ENCODE measurements at places on chromosomes 5 and 9.

GRCh38 chr5:118095115-118095514 lies 893.2 kb downstream of the DTWD2 start:
- DNase-seq, result no peak

GRCh38 chr5:137693307-137693950 lies 42.5 kb downstream of the KLHL3 start:
- no peak for DNase-seq

GRCh38 chr5:75716715-75717081 lies 539 bp downstream of the POC5 start:
- no peak for DNase-seq

DNA sequence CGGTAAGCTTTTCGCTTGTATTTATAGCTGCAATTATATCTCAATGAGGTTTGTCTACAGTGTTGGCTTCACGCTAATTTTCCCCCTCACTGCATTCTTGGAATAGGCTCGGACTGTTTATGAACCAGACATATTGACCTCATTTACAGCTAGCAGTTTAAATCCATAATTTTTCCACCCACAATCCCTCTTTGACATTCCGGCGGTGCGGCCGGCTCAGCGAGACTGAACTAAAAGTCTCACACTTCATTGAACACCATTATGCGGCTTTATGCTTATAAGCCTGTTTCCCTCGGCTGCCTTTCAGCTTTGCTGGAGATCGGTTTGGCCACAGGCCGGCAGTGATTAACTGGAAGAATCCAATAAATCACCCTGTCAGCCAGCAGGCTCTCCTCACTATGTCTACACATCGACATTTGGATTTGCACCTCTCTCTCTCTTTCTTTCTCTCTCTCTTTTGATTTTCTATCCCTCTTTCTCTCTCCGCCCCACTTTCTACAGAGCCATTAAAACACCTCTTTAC lies 315.0 kb upstream of the TLE4 start:
- DNase-seq, result no peak

DNA sequence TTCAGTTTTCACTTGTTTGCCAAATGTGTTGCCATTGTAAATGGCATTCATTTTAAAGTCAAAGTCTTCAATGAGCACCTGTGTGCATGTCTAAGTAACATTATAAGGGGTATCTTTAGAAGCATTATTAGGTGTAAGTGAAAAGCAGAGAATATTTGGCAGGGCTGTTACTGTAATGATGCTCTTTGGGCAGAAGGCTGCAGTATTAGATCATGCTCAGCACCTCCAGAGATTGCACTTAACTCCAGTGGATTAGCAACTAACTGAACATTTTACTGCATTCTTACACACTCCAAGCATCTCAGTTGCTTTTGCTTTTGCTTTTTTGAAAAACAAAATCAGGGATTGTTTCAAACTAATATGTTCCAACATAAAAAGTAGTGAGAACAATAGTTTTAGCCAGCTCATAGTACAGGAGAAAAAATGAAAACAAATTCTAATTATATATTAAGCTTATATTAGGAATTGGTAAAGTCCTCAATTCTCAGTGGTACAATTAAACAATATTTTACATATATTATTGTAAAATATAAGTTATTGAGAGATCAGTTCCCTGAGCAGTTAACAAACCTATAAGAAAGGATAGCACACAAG lies 1740.9 kb upstream of the CDH9 start:
- no peak for DNase-seq

DNA sequence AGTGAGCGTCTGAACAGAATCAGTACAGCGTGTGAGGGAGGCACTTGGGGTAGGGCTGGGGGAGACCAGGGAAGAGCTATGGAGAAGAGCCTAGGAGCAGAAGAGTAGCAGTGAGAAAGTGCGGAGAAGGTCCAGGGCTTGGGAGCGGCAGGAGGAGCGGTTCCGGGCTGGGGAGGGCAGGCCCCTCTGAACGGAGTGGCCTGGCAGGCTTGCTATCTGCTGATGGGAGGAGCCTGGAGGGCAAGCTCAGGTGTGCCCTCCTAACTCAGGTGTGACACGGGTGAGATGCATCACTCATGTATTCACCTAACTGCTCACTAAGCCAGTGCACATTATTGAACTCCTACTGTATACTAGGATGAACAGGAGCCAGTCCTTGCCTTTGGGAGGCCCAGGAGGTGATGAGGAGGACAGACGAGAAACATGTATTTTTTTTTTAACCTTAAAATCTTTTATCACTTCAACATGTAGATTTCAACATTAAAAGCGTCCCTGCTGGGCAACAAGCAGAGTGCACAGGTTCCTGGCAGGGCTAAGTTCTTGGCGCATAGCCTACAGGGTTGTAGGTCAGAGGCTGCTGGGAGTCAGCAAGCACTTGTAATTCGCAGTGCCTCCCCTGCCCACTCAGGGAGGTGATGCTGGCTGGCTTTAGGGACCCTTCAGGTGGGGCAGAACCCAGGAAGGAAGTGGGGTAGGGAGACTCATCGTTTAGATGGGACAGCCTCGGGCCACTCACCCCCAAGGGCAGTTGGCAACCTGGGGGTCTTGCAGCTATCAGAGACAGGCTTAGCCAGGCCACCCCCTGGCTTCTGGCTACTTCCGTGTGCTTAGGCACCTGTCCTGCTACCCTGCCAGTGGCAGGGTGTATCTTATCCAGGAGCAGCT lies 55.5 kb downstream of the TMOD1 start:
- no peak for DNase-seq

- no peak for DNase-seq
Observed at GRCh38 chr9:132997591-132997990, 19.1 kb downstream of the GFI1B start.

DNA sequence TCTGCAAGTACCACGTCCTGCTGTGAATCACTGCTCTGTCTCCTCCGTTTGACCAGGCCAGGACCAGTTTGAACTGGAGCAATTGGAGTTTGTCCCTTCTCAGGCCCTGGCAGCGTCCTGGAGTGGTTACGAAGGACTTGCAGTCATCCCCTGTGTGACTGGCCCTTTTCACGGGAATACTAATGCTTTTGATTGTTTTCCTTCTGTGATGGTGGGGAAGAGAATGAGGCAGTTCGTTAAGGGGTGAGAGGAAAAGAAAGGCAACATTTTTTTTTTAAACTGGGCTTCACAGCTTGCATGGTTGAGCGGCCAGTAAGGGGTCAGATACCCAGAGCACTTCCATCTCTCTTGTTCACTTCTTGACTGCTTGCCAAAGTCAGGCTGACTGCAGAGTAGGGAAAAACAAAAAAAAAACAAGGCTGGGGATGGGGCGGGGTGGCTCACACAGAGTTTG lies 153.5 kb upstream of the STK32A start:
- no peak for DNase-seq

DNA sequence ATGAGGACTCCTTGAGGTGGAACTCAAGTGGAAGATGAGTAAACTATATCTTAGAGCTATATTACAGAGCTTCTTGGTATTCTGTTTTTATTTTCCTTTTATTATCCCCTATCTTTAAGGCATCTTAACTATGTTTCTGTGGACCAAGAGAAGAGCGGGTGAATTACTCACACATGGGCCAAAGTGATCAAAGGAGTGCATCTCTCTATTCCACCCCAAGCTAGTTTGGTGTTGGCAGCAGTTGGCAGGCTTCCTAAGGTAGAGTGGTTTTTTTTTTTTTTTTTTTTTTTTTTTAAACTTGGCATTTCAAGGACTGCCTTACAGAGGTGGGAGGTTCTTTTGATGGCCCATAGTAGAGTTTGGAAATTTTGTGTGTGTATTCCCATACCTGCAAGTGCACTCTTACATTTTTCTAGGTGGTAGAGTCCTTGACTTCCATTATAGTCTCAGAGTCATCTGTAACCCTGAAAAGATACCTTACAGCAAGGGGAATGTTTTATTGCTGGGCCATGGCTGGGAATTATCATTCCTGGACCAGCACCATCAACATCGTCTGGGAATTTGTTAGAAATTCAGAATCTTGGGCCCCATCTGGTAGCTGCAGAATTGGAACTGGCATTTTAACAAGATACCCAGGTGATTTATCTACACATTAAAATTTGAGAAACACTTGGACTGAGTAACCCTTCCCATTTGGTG lies 51.0 kb downstream of the ARHGAP26 start:
- no peak for DNase-seq

DNA sequence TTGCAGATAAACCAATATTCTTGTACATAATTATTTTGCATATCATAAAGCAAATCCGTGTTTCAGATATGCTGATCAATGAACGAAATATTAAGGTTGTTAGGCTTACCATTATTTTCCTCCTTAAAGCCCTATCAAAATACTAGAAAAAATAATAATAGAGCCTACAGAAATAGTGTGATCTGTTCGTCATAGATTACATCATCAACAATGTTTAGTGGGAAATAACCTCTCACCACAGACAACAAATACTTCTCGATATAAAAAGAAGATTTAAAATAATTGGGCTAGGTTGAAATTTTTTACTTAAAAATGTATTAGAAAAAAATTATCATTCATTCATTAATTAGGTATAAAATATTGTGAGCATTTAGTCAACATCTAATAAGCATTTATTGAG lies 71.0 kb upstream of the ADCY2 start:
- DNase-seq, result no peak

DNA sequence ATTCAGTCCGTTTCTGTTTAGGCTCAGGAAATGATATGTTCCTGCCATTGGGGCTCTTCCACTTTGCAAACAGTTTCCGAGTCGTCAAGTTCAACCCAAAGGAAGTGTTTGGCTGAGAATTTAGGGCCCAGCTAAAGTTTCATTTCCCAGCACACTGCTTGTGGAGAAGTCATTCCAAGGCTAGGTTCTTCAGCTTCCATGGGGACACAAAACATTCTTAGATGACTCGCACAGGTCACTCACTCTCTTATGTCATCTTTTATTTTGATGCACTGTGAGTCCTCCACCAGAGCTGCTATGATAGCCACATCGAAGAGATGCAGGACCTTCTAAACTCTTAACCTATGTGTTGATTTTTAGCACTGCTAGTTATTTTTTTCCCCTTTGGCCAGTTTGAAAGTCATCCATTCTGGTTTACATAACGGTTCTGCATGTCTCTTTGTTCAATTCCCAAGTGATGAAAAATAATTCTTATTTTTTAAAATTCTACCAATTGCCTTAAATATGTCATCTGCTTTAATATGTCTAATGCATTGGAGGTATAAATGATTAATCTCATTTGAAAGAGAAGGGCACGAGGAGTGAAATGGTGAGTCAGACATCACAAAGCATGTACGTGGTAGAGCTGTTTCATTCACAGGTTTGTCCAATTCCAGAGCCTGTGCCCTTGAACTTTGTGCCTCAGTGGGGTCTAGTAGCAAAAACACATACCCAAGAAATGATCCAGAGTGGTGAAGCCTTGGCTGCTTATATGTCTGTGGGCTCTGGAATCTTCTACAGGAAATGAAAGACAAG lies 84.3 kb downstream of the ZNF462 start:
- no peak for DNase-seq

DNA sequence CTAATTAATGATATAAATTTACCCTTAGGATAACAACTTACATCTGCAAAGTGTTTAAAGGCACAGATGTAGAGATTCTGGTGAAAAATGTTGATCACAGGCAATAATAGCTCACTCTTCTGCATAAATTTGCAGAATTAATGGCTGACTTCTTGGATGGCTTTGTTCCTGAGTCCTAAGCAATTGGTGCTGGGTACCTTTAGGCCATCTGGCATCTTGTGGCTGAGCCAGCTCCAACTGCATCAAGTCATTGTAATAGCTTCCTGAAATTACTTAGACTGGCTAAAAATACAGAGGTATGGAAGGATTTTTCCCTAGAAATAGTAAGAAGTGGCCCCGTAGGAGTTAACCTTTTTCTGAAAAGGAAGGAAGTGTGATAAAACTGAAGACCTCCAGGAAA lies 118.3 kb upstream of the MINAR2 start:
- DNase-seq, result no peak

GRCh38 chr5:37112383-37112991 lies 136.7 kb downstream of the CPLANE1 start:
- DNase-seq, result no peak

- no peak for DNase-seq
Observed at GRCh38 chr9:91180240-91180929, 181.3 kb downstream of the AUH start.

DNA sequence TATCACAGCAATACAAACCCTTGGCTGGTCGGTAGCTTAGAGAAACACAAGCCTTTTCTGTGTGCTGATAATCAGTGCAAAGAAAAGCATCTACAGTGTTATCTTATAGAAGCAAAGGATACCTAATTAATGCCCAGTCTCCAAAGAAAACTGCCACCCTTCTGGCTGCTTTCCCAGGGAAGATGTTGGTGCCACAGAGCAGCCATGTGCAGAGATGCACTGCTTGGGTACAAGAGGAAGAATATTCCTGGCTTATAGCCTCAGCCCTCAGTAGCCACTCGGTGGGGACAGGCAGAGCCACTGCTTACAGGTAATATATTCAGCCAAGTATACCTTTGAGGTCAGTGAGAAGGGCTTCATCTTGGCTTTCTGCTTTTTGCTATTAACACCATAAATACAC lies 185.3 kb downstream of the PCSK1 start:
- DNase-seq, result no peak

- no peak for DNase-seq
Observed at GRCh38 chr5:40368200-40368599, 311.5 kb upstream of the PTGER4 start.

DNA sequence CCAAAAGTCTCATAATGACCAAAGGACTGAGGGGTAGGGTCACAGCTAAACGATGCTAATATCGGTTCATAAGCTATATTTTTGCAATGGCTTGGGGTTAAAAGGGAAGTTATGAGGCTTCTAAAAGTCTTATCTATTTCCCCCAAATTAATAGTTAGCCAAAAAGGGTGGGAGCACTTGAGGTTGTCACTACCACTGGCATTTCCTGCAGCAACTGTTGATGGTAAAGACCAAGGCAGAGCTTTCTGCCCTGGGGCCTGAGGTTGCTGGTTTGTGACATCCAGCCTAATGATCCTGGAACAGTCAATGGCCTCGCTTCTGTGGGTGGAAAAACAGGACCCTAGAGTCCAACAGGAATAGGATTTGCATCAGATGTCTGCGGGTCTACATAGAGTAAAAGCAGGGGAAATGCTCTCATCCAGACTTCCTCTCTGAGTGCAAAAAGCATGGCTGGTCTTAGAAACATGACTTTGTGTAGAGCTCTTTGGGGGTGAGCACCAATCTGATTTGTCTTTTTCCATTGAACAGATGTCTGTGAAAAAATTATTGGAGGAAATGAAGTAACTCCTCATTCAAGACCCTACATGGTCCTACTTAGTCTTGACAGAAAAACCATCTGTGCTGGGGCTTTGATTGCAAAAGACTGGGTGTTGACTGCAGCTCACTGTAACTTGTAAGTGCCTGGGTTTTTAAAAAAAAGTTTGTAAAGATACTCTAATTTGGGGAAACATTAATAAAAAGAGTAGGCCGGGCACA lies 2.7 kb downstream of the GZMA start:
- no peak for DNase-seq

GRCh38 chr9:105900123-105900522 lies 205.8 kb downstream of the TMEM38B start:
- DNase-seq, result no peak
